ENCODE measurements at places on chromosomes 2 and 18. TPM values are rescaled to one million over a fixed set of nuclear protein-coding genes. Genes with fewer than 3 reads are reported as not detected.

Gene SCN2A
- total RNA-seq, result 0.39 TPM

Gene CGREF1
- total RNA-seq, result 4.0 TPM

Gene NCKAP5
- total RNA-seq, result 0.55 TPM

Gene THUMPD2
- total RNA-seq, result 19.6 TPM

Gene ALLC
- not detected for total RNA-seq

Gene CD28
- total RNA-seq, result 0.11 TPM

Gene LRP1B
- 0.14 TPM for total RNA-seq

DNA sequence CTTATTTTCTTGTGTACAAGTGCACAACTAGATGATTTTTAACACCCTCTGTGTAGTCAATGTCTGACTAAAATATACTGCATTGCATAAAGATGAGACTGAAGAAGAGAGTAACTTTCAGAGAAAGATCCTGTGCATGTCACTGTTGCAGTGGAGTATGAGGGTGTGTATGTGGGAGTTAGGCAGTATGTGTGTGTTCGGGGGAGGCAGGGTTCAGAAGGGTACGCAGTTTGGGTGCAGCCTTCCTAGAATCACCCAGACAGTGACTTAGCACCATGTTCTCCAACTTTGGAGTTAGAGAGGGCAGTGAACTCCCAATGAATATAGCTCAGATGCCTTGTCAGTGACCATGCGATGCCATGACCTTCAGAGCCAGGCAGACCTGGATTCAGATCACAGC, 84.6 kb downstream of the LRATD1 start:
- no peak for DNase-seq

- no peak for DNase-seq
Measured at GRCh38 chr2:234913208-234913626, 38.6 kb upstream of the SH3BP4 start.

DNA sequence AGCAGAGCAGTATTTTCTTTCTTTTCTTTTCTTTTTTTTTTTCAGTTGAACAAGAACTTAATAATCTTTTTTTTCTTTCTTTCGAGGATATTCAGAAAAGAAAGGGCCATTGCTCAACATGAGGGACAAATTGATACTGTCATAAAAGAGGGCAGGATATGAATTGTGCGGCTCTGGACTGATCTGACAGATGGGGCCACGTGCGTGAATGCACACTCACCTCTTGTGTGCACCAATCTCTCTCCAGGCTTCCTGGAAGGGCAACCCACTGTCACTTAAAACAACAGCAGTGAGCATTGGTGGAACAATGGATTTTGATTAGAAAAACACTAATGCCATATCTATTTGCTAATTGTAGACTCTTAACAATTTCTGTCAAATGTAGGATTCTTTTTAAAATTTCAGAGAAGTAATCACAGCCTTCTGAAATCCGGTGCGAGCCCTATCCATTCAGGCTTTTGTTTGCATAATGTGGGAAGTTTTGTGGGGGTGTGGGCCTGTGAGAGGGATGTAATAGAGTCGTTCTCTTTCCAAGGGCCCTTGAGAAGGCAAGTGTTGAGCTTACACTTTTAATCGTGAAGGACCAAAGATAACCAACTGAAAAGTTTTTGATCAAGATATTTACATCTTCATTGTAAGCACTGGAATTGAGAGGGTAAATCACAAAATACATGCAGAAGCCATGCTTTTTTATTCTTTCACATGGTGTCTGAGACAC, 298.8 kb downstream of the SP3 start:
- no peak for DNase-seq

GRCh38 chr18:33820517-33821371, 242.7 kb downstream of the ASXL3 start:
- peak; percentile 36 for DNase-seq

DNA sequence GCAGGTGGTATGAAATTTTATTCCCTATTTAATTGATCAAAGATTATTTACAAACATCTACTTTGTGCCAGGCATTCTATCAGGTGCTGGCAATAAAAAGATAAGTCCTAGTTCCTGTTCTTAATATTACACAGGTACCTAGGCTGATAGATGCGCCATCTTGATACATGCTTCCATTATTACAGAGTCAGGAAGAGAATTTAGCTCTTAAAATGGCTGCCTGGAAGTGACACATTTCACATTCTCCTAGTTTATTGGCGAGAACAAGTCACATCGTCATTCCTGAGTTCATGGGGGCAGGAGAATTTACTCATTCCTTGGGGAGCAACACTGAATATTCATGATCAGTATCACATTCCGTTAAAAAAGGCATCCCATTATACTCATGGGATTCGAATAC, 1.1 kb upstream of the DARS1 start:
- DNase-seq, result no peak

GRCh38 chr2:104371087-104371781, 482.7 kb upstream of the POU3F3 start:
- DNase-seq, result no peak

DNA sequence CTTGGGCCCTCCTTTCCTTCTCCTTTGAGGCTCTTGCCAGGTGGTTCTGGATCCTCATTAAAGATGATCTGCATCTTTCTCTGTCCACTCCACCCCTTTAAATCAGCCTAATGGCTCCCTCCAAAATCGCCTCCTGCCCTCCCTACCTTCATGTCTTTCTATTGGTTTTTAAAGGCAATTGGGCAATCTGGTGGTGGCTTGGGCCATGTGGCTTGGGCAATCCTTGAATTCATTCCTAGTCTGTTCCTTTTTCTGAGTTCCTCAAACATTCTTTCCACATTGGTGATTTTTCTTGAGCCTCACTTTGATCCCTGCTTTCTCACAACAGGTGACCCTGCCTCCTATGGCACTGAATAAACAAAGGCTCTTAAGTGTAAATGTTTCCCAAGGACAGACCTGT, 266.2 kb upstream of the REV1 start:
- no peak for DNase-seq

DNA sequence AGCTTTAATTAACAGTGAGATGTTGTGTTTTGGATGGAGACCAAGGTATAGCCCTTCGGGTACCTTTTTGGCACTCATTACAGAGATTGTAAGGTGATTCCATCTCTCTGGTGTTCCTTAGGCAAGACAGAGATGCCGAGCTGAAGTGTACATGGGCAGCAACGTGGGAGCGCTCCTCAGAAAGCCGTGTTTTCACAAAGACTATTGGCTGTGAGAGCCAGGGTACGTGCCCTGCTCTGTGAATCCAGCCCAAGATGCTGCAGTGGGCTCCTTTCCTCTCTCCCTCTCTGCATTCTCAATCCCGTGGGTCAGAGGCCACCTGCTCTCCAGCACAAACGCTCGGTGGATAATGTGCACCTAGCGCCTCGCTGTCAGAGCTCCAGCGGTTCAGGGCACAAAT, 203.0 kb upstream of the EPHA4 start:
- no peak for DNase-seq

- DNase-seq, result no peak
Measured at GRCh38 chr2:159064446-159065301, 96.2 kb downstream of the TANC1 start.

DNA sequence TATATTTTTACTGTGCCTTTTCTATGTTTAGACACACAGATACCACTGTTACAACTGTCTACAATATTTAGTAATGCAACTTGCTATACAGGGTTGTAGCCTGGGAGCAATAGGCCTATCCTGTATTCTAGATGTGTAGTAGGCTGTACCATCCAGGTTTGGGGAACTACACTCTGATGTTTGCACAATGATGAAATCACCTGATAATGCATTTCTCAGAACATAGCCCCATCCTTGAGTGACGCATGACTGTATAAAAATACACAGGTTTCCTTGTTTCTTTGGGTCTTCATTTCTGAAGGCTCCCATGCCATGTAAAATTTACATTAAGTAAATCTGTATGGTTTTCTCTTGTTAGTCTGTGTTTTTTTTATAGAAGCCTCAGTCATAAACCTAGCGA, 270.9 kb upstream of the SKOR2 start:
- no peak for DNase-seq

DNA sequence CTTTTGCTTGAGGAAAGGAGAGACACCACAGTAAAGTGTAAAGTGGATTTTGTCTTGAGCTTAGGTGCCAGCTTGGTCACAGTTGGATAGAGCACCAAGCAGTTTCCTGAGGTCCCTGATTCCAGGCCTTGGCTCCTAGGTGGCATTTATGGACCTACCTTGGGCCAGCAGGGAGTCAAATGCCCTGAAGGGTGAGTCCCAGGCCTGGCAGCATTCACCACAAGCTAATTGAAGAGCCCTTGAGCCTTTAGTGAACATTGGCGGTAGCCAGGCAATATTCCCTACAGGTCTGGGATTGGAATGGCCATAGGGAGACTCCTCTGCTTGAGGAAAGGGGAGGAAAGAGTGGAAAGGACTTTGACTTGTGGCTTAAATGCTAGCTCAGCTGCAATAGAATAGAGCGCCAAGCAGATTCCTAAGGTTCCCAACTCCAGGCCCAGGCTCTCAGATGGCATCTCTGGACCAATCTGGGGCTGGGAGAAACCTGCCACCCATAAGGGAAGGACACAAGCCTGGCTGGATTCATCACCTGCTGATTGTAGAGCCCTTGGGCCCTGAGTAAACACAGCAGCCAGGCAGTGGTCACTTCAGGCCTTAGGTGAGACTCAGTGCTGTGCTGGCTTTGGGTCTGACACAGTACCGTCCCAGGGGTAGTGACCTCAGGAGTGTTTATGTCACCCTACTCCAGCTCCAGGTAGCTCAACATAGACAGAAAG, 137.5 kb upstream of the OTOS start:
- DNase-seq, result no peak

DNA sequence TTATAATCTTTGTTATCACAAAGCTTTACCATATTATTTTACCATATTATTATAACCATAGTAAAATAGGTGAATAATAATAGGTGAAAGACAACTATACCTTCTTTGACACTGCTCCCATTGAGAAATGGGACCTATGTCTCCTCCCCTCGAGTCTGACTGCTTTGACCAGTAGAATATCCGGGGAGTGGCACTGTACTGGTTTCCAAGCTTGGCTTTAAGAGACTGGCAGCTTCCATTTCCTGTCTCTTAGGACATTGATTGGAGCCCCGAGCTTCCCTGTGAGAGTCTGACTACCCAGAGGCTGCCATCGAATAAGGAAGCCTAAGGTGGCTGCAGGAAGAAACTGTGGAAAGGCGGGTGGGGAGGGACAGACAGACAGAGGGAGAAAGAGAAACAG, 40.1 kb upstream of the PLEKHM3 start:
- no peak for DNase-seq

GRCh38 chr2:217185265-217185995, 325.6 kb upstream of the TNP1 start:
- DNase-seq, result no peak

DNA sequence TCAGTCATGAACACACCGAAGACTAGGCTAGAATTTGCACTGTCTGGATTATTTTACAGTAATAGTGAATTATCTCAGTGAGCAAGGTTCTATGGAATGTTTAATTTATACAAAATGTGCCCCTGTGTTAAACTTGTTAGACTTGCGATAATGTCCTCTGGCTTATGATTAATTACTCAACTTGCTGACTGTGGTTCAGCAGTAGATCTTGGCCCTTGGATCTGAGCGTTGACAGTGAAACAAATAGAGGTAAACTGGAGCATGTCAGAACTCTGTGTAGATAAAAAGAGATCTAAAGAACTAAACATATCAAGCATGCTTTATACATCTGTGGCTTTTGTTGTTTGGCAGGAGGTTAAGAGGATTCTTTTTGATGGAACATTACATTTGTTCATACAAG, 407.6 kb downstream of the DSEL start:
- no peak for DNase-seq

DNA sequence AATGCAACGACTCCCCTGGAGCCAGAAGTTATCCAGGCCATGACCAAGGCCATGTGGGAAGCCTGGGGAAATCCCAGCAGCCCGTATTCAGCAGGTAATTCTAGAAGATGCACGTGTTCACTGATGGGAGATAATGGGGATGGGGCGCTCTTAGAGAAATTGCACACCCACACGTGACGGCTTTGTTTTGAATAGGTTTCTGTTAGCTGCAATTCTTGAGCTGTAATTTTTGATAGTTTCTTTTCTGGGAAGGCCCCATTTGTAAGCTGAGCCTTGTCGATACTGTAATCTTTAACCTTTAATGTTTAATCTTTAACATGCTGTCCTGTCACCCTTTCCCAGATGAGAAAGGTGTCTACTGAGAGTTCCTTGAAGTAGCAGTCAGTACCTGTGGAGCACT, 3.6 kb downstream of the SCLY start:
- DNase-seq, result no peak

GRCh38 chr2:166031054-166031453, 77.5 kb upstream of the TTC21B start:
- DNase-seq, result no peak

DNA sequence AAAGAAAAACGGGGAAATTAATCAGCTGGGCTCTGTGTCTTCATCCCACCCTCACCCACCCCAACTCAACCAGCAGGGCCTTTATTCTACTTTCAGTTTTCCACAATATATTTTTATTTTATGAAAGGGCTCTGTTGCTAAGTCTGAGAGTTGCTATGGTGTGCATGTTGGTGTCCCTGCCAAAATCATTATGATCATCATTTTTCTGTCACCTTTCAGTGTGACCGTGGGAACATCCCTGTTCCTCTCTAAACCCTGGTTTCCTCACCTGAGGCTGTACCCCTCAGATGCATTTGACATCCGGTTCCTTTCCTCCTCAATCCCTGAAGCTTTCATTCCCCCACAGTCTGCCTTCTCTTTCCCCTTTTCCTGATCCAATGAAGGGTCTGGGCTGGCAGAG, 180.5 kb downstream of the ZFP36L2 start:
- DNase-seq, result no peak

DNA sequence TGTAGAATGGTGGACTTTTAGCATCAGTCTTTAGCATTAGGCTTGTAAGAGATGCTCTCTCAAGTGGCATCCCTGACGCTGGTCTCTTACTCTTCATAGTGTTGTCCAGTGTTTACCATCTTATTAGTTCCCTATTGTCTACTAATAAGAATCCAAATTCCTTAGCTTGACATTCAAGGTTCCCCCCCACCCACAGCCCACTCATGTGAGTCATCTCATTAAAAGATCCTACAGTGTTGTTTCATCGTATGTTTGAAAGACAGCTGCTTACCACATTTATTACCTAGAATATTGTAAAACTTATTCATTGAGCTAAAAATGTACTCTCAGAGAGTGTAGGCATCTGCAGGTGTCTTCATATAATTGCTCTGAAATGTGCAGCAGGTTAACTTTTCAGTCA, 28.5 kb downstream of the EIF5B start:
- no peak for DNase-seq

DNA sequence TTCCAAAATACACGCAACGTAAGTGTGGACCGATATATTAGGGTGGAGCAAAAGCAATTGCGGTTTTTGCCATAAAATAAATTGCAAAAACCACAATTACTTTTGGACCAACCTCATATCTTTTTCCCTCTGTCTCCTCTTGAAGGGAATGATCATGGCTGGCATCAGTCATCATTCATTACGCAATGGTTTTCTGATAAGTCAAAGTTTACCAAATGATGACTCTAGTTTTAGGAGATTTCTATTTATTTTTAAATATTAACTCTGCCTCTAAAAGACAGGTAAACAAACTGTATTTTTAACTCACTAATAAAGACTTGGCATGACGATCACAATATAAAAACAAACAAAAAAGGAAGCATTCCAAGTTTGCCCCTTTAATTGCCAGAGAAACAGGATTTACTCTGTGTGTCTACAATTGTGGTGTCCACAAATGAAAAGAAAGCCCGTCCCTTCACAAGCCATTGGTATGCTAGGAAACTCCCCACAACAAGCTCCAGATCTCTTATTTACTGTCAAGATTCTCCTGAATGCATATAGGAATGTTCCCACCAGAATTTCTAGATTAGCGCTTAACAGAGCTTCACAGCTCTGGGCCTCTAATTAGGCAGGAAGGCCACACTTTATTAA, 61.3 kb downstream of the IRS1 start:
- DNase-seq, result no peak

Data from WTC11 (cell line).